ENCODE measurements at places on chromosomes 5 and 9. TPM values are rescaled to one million over a fixed set of nuclear protein-coding genes. Genes with fewer than 3 reads are reported as not detected.

GRCh38 chr9:91033797-91034196 lies 232.2 kb downstream of the SYK start:
- DNase-seq, result peak; percentile 51

DNA sequence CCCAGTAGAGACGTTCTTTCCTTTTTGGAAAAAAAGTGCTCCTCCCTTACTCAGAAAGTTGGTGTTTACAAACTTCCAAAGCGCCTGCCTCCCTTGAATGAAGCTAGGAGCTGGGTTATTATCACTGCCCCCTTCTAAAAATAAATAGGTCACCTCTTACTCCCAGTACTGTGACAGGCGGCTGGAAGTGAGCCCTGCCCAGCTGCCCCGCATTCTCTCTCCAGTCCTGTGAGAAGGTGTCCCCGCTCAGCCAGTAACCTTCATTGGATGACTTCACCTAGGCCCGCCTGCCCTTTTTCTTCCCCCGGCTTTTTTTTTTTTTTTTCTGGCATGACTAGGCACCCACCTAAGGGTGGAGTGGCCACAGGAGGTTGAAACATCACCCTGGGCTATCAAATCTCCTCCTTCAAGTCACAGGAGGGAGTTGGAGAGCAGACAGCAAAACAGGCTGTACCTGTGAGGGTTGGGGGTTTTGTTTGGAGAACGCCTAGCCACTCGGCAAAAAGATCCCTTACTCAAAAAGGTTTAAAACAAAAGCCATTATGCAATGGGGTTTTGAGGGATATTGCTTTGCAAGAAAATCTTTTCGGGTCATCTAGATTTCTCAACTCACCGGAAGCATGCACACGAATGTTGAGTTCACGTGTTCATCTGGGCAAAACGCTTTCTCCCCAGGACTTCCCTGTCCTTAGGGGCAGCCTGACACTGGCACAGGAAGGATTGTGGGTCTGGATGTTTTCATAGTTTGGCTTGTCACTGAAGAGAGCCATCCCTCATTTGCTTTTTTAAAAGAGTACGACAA lies 43.3 kb upstream of the ZNF622 start:
- DNase-seq, result no peak

- no peak for DNase-seq
These were observed 371.3 kb downstream of the ACTL7B start for GRCh38 chr9:108484468-108484867.

DNA sequence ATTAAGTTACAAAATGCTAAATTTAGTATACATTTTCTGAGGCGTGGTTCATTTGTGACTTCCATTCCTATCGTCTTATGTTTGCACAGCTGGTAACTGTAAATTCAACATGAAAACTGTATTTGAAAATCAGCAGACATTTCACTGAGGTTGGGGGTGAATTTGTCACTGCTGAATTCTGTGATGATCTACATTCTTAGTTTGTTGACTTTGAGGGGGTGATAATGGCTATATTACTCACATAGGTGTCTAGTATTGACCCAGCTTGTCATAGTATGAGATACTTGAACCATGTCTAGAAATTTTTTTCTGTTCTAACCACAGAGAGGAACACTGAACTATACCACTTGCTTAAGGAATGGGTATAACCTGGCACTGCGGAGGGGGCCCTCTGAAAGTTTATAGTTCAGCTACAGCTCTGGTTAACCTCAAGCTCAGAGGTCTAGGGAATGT lies 313.3 kb downstream of the PIK3R1 start:
- no peak for DNase-seq

DNA sequence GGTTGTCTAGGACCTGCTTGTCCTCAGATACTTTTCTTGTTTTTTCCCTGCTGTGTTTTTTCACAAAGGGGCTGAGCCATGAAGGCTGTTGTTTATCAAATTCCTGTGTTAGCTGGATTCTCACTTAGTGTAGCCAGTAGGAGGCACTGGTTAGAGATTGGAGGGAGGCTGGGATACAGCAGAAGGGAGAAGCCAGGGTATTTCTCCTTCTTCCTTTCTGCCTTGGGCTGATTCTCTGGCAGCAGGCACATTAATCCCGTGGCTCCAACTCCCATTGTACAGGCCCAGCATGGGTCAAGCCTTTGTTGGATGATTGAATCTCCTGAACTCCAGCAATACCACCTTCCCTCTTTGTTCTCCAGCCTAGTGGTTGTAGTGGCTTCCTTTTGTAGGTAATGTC lies 46.4 kb upstream of the FAM170A start:
- no peak for DNase-seq

GRCh38 chr9:137406876-137407589 lies 15.9 kb downstream of the EXD3 start:
- DNase-seq, result peak; percentile 71

GRCh38 chr5:94784536-94785505 lies 166.4 kb downstream of the SLF1 start:
- DNase-seq, result no peak

GRCh38 chr9:104304925-104305324 lies 199.1 kb upstream of the OR13F1 start:
- DNase-seq, result no peak

Gene SGTB
- 79.5 TPM for total RNA-seq

Gene SV2C
- 0.11 TPM for total RNA-seq

DNA sequence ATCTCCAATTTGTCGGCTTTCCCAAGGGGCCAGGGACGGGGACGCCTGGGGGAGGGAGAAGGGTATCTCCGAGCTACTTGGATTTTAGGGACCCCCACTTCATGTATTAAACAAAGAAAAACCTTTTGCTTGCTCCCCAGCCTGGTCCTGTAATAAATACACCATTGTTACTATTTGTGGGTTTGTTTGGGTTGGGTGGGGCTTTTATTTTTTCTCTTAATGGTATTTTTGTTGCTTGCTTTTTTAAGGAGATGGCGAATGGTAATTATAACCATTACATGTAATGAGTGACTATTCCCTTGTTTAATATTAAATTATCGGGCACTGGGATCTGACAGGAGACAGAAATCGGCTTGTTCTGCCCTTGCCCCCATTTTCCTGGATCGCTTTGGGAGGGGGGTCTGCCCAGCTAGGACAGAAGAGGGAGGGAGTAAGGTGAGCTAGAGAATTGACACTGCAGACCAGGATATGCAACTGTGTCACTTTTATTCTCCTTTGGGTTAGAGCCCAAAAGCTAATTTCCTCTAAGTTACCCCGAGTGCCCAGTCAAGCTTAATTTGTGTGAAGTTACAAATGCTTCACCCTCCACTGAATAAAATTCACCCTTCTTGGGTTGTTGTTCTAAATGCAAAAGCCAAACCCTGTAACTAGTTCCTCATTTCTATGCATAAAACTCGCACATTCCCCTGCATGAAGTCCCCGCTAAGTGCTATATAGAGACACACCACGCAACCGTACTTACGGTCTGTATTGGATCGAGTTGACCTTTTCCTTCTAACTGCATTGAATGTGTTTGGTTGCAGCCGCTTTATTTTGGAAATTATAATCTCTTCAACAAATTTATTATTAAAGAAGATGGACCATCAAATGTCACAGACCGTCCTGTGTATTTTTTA lies 1.6 kb upstream of the ZNF608 start:
- no peak for DNase-seq

DNA sequence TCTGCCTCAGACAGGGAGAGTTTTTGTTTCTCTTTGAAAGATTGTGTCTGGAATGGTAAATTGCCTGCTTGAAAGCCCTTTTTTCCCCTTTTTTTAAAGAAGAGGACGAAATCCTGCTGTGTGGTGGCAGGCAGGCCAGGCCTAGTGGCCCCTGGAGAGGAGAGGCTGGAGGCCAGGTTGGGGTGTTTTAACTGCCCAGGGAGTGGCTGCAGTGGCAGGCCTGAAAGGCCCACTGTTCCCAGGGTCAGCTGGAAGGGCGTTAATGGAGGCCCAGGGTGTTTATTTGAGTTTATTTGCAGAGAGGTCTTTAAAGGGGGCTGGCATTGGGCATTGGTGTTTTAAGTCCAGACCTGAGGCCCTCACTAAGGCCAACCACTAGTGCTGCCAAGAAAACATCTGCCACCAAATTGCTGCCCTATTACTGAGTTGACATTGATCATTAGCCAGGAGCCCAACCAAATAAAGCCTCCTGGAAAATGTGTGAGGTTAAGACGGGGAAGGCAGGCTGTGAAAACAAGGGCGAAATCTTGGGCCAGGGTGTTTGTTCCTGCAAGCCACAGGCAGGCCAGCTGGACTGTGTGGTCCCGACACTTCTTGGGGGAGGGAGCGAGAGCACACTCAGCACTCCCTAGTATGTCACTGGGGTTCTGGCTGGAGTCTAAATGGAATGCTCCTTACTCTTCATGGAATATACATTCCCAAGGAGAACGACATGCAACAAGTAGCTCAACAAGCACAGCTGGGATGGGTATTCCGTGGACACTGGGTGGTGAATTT lies 5.0 kb downstream of the JADE2 start:
- no peak for DNase-seq

Gene C9orf85
- total RNA-seq, result 3.1 TPM

DNA sequence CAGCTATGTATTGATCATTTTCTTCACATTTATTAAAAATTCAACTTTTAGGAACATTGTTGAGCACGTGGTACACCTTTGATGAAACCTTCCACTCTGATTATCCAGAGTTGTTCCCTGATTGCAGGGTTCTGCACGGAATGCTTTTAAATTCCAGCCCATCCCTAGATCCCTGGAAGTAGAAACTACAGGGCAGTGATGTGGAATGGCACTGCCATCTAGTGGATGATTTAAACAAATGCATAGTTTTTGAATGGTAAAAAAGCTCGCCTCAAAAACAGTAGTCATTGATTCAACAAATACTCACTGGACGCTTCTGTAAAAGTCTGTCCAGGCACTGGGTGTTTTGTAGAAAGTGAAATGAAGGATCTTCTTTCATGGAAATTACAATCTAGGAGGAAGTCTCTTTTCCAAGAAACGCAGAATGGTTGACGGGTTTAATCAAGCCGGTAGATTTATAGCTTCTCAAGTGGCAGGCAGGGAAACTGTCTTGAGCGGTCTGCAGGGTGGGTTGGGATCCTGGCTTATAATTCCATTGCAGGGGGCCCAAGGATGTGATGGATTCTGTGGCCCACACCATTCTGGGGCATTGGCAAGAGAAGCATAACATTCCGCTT lies 118.4 kb downstream of the ARHGAP26 start:
- DNase-seq, result no peak

- no peak for DNase-seq
These were observed 27.1 kb upstream of the ZBTB43 start for GRCh38 chr9:126777733-126778132.

DNA sequence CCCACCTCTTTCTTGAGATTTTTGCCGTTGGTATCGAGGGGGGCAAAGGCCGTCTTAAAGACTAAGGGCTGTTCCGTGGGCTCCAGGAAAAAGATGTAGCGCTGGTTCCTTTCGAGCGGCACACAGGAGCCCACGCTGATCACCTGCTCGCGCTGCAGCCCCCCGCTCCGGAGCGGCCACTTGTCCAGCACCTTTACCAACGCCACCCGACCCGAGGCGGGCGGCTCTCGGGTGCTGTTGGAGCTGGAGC lies 781 bp downstream of the NRG2 start:
- no peak for DNase-seq

GRCh38 chr5:107418902-107419301 lies 251.8 kb downstream of the EFNA5 start:
- no peak for DNase-seq

- no peak for DNase-seq
These were observed 264.2 kb downstream of the TMEM38B start for GRCh38 chr9:105958587-105958986.

Gene FCN2
- total RNA-seq, result not detected

GRCh38 chr9:115212125-115212605 lies 94.2 kb upstream of the TNC start:
- DNase-seq, result no peak

DNA sequence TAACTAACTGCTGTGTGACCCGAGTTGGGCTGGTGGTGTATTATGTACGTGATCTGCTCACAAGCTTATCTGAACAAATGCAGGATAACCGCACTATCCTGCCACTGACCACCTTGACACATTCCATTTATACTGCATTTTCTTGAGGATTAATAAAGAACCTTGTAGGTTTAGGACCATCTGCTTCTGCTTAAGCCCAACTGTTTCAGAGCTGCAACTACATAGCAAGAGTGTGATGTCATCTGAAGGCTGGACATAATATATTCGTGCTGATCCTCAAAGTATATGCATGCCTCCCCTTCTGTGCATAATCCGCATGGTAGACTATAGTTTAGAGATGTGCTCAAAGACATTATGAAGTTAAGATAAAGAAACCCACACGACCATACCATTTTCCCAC lies 435.9 kb downstream of the BNC2 start:
- DNase-seq, result no peak

DNA sequence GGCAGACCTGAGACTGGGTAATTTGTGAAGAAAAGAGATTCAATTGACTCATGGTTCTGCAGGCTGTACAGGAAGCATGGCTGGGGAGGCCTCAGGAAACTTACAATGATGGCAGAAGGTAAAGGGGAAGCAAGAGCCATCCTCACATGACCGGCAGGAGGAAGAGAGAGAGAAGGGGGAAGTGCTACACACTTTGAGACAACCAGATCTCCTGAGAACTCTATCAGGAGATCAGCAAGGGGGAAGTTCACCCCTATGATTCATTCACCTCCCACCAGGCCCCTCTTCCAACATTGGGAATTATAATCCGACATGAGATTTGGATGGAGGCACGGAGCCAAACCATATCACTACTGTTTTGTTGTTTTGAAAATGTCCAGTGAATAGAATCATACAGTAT lies 110.2 kb downstream of the DAPK1 start:
- peak; percentile 9 for DNase-seq

- DNase-seq, result no peak
These were observed 143.4 kb upstream of the APC start for GRCh38 chr5:112594095-112594850.

DNA sequence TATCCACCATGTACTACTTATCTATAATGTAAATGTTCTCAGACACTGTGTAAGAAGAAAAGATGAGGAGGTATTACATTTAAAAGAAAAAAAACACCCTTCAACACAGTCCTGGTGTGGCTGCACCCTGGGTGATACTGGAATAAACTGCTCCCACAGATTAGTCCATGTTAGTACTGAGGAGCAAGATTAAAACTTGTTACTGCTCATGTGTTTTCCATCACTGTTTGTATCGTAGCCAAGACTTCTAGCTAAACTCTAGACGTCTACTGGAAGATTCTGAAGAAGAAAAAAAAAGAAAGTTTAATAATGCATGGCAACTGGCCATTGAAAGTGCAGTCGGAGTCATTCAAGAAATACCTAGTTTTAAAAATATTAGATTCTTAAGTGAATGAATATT lies at the start of gene ASPN:
Gene ASPN, minus strand, starts transcription at position 178 of the 400 bp plus-strand sequence.
- DNase-seq, result no peak

DNA sequence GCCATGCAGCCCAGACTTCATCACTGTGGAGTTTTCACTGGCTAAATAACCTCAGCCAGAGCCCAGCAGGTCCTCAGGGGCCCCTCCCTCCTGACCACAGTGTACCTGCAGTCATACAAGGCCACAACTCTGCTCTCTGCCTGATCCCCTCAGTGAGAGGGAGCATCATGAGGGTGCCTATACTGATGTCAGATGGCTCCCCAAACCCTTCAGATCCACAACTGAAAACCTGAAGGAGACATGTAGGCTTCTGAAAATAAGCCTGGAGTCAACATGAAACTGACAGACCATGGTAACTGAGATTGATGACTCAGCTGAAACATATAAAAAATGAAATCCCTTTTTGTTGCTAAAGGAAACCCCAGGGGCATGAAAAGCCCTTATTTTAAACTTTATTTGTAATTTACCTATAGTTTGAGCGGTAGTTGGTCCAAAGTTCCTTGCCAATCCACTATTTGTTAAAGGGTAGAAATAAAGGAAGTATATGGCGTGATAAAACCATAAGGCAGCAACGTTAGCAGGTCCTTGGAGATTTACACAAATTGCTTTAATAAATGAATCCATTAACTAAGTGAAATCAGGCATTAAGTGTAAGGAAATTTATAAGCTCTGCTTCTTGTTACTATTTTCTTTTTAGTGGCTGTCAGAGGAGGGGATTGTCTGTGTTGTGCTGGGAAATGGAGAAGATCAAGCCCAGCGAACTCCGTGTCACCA lies 68.3 kb downstream of the FGF1 start:
- no peak for DNase-seq

Gene MED10
- 112 TPM for total RNA-seq

Measured in CD8-positive, alpha-beta T cell (primary cell).